ENCODE measurements at places on chromosomes 3 and 15. TPM values are rescaled to one million over a fixed set of nuclear protein-coding genes. Genes with fewer than 3 reads are reported as not detected.

DNA sequence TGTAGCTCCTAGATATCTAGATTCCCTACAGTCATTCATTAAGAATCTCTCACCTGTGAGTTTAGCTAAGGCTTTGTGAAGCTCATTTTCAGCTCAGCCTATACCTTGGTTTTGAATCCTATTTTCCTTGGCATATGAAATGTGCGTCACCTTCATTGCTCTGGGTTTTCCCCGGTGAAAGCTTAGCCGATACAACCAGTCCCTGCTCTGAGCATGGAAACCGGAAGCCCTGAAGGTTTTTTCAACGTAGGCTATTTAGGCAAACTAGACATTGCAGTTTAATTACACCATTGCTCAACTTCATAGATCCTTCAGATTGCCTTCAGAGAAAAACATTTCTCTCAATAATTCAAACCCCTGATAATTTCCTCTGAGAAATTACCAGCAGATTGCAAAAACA lies 206.8 kb upstream of the TPRG1 start:
- no peak for DNase-seq

DNA sequence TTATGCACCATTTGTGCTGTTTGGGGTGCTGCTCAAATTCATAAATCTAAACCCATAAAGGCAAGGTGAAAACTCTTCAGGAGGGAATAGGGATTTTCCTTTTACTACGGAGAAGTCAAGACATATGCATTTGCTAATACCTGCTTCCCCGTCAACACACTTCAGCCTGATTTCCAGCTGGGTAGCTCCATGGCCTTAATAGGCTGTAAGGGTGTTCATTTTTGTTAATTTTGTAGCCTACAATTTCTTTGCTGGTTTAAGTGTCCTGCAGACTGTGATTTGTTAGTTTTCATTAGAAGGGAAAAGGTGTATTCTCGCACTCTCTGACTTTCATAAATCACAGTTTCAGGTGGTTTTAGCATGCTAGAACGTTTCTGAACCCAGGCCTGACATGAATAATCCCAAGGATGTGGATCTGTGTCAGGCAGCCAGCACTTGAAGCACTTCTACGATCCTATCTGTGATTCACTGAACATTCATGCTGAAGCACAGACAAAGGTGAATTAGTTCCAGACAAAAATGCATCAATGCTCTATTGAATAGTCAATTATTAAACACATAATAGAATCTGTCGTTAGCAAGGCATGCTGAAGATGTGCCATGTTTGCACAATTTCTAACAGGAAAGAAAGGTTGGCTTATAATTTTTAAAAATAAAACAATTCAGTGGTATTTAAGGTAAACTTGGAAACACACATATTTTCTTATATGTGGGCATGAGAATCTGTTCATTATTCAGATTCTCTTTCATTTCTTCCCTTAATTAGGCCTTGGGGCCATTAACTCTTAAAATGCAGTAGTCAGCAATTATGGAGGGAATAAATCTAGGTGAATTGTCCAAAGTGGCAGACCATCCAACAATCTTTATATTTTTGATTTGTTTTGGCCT lies 17.9 kb upstream of the NMNAT3 start:
- DNase-seq: no peak

- no peak for DNase-seq
Measured at GRCh38 chr15:40328176-40328575, 4.7 kb downstream of the INAFM2 start.

DNA sequence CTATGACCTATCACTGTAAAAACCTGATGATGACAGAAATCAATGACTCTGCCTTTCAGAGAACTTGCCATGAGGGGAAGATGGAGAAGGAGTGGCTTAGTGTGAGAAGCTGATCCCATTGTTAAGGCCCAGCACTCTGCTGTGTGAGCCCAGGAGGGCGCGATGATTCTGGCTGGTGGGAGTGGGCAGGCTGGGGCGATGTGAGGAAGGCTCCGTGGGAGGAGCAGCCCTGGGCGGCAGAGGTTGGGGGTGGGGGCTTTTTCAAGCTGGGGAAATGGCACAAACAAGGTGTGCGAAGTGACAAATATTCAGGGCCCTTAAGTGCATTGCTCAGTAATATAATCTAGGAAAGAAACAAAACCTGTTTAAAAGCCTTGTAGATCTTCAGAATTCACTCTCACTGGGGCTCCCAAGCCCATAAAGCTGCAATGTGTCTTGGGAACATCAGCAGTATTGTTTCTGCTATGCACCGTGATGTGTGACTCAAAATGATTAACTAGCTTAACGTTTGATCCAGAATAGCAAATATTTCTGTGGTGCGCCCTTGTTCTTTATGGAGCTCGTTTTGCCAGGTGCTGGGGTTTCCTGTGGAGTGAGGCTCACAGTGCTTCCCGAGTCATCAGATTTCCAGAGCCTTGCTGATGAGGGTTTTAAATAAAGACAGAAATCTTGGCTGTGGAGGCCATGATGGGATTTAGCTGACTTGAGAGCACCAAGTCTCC lies 141.0 kb downstream of the CHDH start:
- DNase-seq: no peak

GRCh38 chr3:9247361-9247940 lies 2.0 kb downstream of the SRGAP3 start:
- no peak for DNase-seq

DNA sequence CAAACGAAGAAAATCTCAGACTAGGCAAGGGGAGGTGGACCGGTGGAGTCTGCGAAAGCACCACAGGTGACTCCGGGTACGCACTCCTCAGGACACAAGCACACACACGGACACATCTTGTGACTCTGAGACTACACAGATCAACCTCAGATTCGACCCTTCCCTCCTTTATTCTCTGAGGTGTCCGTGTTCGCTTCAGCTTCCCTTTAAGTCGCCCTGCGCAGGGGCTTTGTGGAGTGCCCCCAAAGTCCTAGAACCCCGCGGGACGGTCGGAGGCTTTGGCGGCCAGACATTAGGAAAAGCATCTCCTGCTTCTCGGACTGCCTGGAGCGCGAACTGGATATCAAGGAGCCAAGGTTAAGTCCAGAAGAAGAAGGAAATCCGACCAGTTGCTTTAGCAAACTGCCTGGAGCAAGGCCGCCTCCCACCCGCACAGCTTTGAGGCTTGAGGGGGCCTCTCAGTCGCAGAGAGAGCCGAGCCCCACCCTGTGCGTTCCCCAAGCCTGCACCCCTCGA lies 730 bp downstream of the DGKG start:
- DNase-seq: no peak

Gene FSIP1
- 0.43 TPM for polyA plus RNA-seq

Gene CNTN6
- polyA plus RNA-seq: 0.02 TPM

Gene SERPINI2
- polyA plus RNA-seq: not detected

All from SK-N-SH (cell line).